Stimulated activated CD4-positive, alpha-beta T cell treated with anti-CD3 and anti-CD28 coated beads, Interleukin-1b, Interleukin-23, amount 100 ng/mL, for 1 hour (primary cell): ENCODE measurements at places on chromosomes 16 and 17.

GRCh38 chr17:56710986-56711385 is 117.5 kb downstream of the NOG start:
- DNase-seq: no peak

GRCh38 chr17:78709119-78709681 is 72.9 kb downstream of the CYTH1 start:
- no peak for DNase-seq

DNA sequence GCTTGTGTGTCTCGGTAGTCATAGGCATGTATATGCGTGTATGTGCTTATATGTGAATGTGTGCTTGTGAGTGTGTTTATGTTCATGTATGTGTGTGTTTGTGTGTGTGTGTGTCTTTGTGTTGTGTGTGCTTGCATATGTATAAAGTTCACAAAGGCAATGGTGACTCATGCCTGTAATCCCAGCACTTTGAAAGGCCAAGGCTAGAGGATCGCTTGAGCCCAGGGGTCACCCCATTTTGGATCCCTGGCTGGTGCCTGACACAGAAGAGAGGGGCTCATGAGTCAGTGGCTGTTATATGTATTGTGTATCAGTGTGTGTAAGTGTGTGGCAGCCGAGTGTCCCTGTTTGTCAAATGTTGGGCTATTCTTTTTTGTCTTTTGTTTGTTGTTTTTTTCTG is 69.3 kb downstream of the ABCC1 start:
- DNase-seq: no peak

GRCh38 chr16:88322500-88322970 is 60.2 kb upstream of the ZNF469 start:
- no peak for DNase-seq

- DNase-seq: no peak
Measured at GRCh38 chr16:27177031-27177774, 26.1 kb upstream of the KDM8 start.

DNA sequence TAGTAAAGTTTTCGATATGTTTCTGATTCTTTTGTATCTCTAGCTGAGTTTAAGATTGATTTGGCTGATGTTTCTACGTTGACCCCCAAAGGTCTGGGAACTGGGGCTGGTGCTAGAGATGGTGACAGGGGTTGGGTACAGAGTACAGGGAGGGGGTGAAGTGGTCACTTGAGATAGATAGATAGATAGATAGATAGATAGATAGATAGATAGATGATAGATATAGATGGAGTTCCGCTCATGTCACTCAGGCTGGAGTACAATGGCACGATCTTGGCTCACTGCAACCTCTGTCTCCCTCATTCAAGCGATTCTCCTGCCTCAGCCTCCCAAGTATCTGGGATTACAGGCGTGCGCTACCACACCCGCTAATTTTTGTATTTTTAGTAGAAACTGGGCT is 1.8 kb upstream of the FBRS start:
- DNase-seq: no peak

GRCh38 chr16:5722116-5722619 is 624.6 kb upstream of the EEF2KMT start:
- DNase-seq: no peak

DNA sequence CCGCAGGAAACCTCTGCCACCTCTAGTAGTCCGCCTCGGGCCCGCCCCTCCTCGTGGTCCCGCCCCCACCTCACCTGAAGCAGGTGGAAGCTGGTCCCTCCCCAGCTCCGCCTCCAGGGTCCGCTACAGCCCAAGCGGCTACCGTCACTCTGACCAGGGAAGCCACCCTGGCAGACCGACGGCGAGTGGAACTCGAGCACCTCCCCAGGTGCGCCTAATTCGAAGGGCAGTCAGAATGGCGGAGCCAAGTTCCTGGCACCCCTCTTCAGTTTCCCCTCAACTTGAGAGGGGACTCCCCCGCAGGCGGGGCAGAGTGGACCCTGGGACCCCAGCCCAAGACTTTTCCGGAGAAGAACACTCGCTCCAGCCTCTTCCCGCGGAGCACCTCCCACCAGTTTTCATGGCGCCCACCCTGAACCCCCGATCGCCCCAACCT is 507 bp downstream of the FHOD1 start:
- DNase-seq: no peak

GRCh38 chr17:9566067-9566466 is 9.6 kb downstream of the STX8 start:
- no peak for DNase-seq

DNA sequence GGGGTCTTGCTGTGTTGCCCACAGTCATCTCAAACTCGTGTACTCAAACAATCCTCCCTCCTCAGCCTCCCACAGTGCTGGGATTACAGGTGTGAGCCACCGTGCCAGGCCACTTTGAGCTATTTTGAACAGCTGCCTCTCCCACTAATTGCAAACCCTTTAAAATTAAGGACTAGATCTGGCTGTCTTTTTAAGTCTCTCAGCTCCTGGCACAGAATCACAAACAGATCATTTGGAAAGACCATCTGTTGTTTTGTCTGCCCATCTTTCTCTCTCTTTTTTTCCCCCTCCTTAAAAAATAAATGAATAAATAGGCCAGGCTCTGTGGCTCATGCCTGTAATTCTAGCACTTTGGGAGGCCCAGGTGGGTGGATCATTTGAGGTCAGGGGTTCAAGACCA is 10.9 kb upstream of the STAT3 start:
- DNase-seq: no peak

DNA sequence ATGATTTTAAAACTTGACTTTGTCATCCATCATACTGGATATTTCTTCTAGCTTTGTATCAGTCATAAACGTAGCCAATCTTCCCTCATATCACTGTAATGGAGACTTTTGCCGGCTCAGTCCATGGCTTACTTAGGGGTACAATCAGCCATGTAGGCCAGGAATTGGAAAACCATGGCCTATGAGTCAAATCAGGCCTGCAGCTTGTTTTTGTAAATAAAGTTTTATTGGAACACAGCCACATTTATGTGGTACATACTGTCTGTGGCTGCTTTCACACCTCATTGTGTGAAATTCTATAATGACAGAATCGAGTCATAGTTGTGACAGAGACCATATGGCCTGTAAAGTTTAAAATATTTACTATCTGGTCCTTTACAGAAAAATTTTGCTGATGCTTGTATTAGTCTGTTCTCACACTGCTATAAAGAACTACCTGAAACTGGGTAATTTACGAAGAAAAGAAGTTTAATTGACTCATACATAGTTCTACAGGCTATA is 64.5 kb upstream of the CDH13 start:
- DNase-seq: no peak

- DNase-seq: no peak
Measured at GRCh38 chr16:17843905-17844304, 373.1 kb upstream of the XYLT1 start.

DNA sequence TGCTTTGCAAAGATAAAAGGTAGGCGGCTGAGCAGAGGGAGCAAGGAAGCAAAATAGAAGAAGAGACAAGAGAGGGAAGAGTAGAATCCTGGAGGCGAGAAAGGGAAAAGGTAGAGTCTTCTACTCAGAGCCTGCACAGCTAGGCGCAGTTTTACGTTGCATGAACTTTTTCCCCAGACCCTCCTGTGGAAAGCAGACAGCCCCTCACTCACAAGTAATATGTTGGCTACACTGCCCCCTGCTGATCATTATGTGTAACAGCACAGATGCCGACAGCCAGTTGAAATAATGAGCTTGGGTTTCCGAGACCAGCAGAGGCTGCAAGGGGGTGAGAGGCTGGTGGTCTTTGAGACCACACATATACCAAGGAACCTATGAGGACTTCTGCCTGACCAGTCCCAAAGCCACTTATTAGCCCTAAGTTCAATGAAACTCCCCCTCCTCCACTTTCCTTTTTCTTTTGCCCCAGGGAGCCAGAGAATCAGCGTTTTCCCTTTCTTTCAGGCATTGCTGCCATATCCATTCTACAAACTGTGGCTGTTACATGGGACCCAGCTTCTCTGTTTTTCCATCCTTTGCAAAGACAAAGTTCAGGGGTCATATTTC is 22.5 kb upstream of the CMTR2 start:
- no peak for DNase-seq

- DNase-seq: no peak
Measured at GRCh38 chr17:17447264-17447663, 29.5 kb upstream of the MED9 start.

- no peak for DNase-seq
Measured at GRCh38 chr16:31229501-31229900, 12.6 kb upstream of the PYDC1 start.

DNA sequence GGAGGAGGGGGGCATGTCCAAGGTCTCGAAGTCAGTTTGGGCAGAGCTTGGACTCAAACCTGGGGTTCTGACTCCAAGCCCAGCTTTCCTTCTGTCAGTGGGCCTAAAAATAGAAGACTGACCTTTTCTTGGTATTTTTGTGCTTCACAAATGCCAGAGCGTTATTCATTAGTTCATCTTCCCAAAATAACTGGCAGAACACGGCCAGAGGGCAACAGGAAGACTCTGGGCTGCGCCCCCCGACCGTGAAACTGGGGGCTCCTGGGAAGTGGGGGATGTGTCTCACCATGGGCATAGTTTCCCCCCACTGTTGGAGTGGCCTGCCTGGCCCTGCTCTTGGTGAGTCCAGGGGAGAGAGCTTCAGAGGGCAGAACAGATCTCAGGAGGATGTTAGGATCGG is 94.0 kb downstream of the SOCS1 start:
- DNase-seq: no peak

GRCh38 chr17:3400055-3400454 is 1.8 kb upstream of the OR1E1 start:
- DNase-seq: no peak

GRCh38 chr17:55652114-55652823 is 70.4 kb downstream of the TMEM100 start:
- no peak for DNase-seq

- DNase-seq: no peak
Measured at GRCh38 chr17:31588512-31588911, 197.0 kb downstream of the RAB11FIP4 start.
